Peyer's patch (tissue), 4 donors: ENCODE measurements at places on chromosomes 4 and X. TPM values are rescaled to one million over a fixed set of nuclear protein-coding genes. Genes with fewer than 3 reads are reported as not detected.

The TRAM1L1 gene
- not detected for total RNA-seq

DNA sequence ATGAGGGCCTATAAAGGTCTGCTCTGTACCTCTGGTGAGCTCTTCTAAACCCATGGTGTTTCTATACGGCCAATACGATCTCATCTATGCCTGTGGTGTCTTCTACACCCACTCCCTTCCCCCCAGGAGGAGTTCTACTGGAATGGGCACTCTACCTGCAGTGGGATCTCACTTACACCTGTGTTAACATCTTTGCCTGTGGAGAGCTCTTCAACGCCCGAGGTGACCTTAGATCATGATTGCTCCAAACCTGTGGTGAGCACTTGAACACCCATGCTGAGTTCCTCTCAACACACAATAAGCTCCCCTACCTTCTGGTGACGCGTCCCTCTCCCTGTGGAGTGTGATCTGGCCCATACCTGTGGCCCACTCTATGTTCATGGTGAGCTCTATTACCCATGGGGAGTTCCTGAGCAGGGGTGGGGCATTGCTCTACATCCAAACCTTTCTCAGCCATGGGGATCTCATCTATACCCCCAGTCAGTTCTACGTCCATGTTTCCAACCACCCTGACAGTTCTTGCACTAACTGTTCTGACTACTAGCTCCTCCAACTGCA, 48.6 kb downstream of the BCOR start:
- DNase-seq = no peak

The CCKAR gene
- not detected for total RNA-seq

The FOXO4 gene
- total RNA-seq = 39.8 TPM

DNA sequence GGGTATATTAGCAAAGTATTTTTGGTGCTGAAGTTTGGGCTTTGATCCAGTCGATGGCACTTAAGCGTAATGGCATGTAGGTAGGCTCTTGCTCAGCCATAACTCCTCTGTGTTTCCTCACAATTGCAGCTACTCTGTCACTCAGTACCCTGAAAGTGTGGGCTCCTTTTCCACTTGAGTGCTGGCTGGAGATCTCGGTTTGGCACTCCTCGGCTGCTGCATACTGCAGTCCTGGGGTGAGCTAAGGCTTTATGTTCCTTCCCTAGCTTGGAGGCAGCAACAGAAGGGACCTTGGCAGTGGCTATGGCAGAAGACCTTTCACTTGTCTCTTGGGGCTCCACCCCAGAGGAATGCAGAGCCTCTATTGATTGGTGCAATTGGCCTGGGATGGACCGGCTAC, 106.7 kb upstream of the GRXCR1 start:
- DNase-seq = no peak

DNA sequence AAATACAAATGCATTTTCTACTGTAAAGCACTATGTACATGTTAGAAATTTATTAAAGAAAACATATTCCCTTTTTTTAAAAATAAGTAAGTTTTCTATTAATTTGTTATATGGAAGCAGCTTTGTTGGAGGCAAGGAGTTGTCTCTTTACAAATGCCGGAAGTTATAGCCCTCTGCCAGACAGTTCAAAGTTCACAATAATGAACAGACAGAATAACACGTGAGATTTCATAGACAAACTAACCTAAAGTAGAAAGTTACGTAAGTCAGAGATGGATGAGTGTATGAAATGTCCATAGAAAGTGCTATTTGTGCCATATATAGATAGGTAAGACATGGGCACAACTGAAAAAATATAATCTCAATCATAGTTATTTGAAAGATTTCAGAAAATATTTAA, 43.9 kb upstream of the NEIL3 start:
- no peak for DNase-seq

DNA sequence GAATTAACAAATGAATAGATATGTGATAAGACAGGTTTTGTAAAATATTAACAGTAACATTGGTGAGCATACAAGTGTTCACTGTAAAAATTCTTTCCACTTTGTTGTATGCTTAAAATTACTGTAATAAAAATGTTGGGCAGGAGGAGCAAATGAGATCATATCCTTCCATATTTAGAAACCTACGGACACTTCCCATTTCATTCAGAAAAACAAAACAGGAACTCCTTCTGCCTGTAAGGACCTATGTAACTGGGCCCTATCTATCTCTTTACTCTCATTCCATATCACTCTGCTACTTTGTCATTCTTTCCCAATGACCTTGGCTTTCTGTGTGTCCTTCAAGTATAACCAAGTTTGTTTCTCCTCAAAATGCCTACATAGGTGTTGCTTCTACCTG, 53.7 kb upstream of the SLC39A8 start:
- no peak for DNase-seq

DNA sequence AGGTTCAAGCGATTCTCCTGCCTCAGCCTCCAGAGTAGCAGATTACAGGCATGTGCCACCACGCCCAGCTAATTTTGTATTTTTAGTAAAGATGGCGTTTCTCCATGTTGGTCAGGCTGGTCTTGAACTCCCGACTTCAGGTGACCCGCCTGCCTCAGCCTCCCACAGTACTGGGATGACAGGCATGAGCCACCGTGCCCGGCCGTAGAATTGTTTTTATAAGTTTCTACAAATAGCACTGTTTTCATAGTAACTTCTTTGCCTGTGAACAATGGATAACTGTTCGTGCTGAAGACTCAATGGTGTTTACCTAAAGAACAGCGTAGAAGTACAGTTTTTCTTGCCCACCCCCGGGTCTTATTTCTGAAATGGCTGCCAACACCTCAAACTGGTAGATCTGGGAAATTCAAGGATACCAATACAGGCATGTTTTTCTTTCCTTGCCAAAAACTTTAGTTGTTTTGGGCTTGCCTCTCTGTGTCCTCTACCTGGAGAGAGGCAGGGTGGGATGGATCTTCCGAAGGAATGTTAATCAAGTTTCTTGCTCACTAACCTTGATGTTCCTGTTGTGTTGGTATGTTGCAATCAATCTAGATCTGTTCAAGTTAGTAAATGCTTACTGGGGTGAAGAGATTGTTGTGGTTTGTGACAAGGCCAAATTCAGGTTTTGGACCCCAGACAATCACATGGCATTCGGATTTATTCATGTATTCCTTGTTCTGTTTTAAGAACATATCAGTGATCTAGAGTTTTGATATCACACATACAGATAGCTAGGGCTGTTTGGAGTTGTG, 2.8 kb upstream of the RUFY3 start:
- DNase-seq = no peak

The ARSD gene
- total RNA-seq = 46.4 TPM

GRCh38 chr4:1333256-1333655, 13.8 kb upstream of the UVSSA start:
- DNase-seq = no peak

The PABPC5 gene
- not detected for total RNA-seq

- DNase-seq = no peak
These were observed 60.8 kb upstream of the XAGE1B start for GRCh38 chrX:52577464-52578173.

The ARAP2 gene
- 66.8 TPM for total RNA-seq

DNA sequence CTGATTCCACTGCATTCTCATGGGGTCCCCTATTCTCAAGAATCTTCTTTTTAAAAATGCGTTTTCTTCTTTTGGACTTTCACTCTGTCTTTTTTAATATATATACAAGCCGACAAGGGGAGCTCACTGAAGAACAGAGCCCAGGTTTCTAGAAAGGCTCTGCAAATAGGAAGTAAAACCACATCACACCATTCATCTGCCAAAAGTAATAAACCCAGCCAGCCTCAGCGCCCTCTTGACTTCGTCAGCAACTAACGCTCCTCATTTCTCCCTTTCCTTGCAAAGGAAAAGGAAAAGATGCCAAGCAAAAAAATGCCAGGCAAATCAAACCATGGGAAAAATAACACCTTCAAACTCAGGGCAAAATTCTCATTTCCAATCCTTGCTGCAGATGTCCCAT, 136.4 kb downstream of the HHIP start:
- DNase-seq = no peak

GRCh38 chr4:55078987-55079386, 46.4 kb downstream of the KDR start:
- no peak for DNase-seq

- DNase-seq = no peak
These were observed 133.9 kb upstream of the CXorf66 start for GRCh38 chrX:140099221-140099620.

DNA sequence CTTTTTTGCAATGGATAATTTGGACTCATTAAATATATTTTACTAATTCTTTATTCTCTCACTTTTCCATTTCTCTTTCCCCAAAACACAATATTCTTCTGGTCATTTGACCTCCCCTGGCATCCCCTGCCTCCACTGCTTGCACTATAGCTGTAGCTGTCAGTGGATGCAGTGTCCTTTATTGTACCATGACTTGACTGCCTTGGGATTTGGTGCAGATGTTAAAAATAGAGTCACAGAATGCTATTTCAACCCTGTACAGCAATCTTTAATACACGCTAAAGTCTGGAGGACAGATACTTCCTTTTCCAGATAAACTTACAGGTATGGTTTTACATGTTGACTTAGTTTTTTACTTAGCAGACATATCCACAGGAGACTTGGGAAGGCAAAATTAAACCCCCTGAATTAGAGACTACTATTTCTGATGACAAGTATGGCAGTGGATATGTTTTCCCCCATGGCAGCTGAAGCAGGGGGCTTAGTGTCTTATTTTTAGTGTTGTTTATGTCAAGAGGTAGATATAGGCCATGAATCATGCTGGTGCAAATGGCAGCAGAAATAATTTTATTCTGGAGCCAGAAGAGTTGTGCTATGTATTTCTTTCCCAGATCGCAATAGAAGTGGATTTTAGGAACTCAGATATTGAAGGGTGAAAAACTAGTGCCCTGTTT, 461.4 kb downstream of the NAF1 start:
- no peak for DNase-seq

DNA sequence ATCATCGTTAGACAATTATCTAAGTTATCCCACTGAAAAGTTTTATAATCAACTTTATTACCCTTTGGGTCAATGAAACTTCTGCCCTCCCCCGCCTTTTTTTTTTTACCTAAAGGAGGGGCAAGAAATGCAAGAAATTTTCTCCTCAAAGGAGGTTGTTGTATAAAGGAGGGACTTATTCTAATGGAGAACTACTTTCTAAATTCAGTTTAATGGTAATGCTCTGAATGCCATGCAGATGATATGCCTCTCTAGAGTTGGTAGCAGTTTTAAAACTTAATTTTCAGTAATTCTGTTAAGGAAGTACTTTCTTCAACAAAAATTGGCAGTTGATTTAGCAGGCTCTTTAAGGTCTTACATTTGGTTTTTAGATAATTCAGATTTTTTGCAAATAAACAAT, 23.3 kb downstream of the PDLIM5 start:
- no peak for DNase-seq

DNA sequence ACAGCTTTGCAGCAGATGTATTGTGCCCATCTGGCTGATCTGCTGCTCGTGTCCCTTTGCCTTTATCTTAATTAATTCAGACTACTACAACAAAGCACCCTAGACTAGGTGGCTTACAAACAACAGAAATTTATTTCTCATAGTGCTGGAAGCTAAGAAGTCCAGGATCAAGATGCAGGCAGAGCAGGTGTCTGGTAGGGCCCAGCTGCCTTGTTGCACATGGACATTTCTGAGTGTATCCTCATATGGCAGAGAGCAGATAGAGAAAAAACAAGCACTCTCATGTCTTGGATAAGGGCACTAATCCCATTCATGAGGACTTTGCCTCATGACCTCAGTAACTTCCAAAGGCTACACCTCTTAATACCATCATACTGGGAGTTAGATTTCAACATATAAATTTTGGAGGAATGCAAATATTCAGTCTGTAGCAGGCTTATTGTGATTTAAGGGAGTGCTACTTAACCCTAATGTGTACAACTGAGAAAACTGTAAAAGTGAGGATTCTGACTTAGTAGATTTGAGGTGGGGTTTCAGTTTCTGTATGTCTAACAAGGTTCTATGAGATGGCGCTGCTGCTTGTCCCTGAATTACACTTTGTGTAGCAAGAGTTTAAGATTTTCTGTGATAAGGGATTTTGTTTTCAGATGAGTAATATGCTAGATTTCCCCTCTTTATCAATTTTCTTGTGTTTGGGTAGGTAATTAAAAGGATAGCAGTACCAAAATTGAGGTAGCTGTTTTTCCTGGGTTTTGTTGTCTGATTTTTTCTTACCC, 473.2 kb upstream of the TECRL start:
- DNase-seq = no peak

The ZNF157 gene
- total RNA-seq = not detected

The DRD5 gene
- total RNA-seq = not detected
